Right cardiac atrium (tissue), 5 donors: ENCODE measurements at places on chromosomes 1 and 21.

DNA sequence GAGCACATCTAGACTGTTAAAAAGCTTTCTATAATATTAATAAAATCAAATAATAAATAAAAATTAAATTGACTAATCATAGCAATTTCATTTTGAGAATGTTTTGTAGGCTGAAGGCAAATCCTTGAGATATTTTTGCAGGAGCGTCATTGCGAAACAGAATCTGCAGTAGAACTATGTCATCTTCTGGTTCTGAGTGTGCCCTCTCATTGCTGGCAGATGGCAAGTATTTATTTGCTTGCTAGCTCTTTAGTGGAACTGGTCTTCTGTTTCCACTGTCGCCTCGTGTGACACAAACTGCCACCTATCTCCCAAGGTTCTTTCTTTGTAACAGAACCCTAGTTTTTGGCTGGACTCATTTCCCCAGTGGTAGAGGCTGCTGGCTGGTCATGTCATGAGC is 19.0 kb upstream of the IRF2BP2 start:
- no peak for DNase-seq

DNA sequence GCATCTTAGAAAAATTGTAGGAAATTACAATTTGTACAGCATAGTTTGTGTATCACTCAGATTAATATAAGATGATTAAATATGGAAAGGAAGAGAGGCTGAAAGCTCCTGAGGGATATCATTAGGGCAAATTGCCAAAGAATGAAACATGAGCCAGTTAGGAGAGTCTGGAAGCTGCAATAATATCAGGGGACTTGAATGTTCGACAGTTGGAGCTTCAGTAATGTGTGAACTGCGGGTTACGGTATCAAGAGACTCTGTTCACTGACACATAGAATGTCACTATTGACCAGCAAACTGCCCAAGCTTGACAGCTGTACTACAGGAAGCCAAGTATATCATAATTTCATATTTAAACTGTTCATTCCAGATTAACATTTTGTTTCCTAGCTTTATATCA is 157.2 kb downstream of the DENND1B start:
- DNase-seq, result no peak

DNA sequence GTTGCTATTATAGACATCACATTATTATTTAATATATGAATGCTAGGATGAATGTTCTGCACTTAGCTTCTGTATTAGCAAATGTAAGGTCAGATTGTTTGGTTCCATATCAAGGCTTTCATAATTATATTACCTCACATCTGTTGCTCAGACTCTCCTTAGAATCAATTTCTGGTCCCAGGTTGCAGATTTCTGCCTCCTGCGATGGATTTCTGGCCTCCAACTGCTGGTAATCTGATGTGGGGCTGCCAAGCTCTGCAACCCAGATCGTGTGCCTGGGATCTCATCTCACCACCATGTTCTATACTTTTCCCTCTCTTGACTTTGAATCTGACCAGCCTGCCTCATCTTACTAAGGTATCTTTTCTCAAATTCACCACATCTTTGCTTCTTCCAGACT is 25.2 kb downstream of the PLPPR5 start:
- no peak for DNase-seq

GRCh38 chr1:27574871-27575831 is 28.8 kb downstream of the AHDC1 start:
- peak; percentile 94 for DNase-seq

DNA sequence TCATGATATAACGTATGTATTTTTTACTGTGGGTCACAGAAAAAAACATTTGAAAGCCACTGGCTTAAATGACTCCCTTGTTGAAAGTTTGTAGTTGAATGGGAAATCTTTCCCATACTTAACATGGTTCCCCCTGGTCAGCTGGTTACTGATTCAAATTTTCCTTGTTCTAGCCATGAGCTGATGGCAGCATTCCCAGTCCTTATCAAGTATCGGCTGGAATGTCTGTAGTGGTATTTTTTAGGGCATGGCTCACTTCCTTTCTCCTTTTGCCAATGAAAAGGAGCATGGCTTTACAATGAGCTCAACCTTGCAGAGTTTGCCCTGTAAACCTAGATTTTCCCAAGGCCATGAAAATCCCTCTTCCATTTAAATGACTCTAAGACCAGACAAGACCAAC is 55.7 kb downstream of the GIPC2 start:
- DNase-seq, result no peak

DNA sequence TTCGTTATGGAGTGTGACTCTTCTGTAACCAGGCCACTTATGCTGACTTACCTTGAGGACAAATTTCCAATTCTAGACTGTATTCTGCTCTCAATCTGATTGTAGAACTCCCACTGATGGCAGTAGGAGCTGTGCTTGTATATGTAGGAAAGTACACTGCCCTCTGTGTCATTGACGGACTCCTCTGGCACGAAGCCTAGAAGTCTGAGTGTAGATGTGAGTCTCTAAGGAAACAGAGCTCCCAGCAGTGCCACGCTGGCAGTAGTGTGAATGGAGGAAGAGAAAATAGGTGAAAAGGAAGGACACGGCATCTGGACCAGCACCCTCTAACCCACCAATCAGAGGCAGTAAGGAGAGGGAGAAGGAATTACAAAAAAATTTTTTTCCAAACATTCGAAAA is 130.4 kb upstream of the ADGRL2 start:
- peak; percentile 77 for DNase-seq

- no peak for DNase-seq
Measured at GRCh38 chr21:37532868-37533780, 166.6 kb downstream of the DYRK1A start.

- no peak for DNase-seq
Measured at GRCh38 chr1:208211921-208212843, 32.0 kb downstream of the PLXNA2 start.

- DNase-seq, result no peak
Measured at GRCh38 chr1:73998348-73998959, 199.5 kb downstream of the LRRIQ3 start.

DNA sequence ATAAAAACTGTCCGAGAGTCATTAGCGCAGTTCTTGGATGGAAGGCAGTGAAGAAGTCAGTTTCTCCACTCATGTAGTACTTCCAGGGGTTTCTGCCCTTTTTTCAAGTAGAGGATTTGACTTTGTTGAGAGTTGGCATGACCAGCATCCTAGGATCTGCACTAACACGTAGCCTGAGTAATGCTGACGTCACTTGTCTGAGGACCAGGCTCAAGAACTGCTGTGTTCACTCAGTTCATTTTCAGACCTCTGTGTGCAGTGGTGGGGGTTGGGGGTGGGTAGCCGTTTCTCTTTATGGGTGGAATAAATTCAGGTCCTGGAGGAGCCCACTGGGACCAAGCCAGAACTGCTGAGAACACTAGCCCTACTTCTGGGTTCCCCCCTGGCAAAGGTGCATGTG is 53.3 kb downstream of the MRPS6 start:
- DNase-seq, result no peak
